MV-4-11 (cell line): ENCODE measurements at places on chromosomes 13 and 19.

DNA sequence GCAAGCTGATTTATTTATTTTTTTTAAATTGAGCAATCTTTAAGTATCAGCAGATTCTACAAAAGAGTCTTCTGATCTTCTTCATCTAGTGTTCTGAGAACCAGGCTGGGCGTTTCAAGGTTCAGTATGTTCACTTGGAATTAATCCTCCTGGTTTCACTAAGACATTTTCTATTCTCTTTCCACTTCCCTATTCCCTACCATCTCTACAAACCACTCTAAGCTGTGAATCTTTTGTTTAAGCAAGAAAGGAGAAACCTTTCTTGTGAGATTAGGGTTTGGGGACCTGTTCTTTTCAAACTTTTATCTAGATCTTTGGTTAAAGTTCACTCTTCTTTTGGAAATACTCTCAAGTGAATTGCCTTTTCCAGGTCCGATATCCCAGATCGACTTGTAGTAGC, 59.3 kb downstream of the URI1 start:
- peak; percentile 96 for DNase-seq

- no peak for DNase-seq
These were observed 91.7 kb downstream of the EFNB2 start for GRCh38 chr13:106443607-106444322.

DNA sequence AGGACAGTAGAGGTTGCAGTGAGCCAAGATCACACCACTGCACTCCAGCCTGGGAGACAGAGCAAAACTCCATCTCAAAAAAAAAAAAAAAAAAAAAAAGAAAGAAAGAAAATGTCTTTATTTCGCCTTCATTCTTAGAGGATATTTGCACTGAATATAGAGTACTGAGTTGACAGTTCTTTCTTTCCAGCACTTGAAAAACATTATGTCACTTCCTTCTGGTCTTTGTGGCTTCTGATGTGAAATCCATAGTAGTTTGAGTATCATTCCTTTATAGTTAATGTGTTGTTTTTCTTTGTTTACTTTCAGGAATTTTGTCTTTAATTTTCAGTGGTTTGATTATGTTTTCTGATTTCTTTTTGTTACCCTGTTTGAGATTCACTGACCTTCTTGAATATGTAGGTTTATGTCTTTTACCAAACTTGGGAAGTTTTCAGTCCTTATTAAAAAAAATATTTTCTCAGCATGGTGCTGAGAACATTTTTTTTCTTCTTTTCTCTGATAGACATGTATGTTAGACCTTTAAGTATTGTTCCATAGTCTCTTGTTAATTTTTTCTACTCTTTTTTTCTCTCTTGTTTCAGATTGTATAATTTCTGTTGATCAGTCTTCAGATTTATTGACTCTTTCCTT, 50.1 kb downstream of the PCCA start:
- peak; percentile 29 for DNase-seq

- DNase-seq, result no peak
These were observed 246.7 kb downstream of the PCDH17 start for GRCh38 chr13:57878291-57878690.

DNA sequence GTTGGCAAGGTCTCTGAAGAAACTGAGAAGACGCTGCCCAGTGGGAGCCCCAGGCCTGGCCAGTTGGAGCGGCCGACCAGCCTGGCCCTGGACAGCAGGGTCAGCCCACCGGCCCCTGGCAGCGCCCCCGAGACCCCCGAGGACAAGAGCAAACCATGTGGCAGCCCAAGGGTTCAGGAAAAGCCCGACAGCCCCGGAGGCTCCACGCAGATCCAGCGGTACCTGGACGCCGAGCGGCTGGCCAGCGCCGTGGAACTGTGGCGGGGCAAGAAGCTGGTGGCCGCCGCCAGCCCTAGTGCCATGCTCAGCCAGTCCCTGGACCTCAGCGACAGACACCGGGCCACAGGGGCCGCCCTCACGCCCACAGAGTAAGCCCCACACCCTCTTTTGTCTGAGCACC, 20.1 kb upstream of the USE1 start:
- DNase-seq, result no peak

DNA sequence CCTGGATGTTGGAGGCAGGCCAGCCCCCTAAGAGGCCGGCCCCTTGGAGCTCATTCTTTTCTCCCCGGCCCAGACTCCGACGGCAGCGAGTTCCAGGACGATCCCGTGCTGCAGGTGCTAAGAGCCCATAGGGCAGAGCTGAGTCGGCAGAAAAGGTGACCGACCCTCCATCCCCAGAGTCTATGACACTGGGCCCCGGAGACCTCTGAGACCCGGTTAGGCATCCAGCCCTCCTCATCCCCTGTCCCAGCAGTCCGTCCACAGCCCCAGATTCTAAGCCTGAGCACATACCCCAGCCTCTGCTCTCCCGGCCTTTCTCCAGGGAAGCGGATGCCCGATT, 7.3 kb upstream of the ARHGAP33 start:
- DNase-seq, result no peak

- no peak for DNase-seq
These were observed 729.4 kb downstream of the EFNB2 start for GRCh38 chr13:105805892-105806627.

DNA sequence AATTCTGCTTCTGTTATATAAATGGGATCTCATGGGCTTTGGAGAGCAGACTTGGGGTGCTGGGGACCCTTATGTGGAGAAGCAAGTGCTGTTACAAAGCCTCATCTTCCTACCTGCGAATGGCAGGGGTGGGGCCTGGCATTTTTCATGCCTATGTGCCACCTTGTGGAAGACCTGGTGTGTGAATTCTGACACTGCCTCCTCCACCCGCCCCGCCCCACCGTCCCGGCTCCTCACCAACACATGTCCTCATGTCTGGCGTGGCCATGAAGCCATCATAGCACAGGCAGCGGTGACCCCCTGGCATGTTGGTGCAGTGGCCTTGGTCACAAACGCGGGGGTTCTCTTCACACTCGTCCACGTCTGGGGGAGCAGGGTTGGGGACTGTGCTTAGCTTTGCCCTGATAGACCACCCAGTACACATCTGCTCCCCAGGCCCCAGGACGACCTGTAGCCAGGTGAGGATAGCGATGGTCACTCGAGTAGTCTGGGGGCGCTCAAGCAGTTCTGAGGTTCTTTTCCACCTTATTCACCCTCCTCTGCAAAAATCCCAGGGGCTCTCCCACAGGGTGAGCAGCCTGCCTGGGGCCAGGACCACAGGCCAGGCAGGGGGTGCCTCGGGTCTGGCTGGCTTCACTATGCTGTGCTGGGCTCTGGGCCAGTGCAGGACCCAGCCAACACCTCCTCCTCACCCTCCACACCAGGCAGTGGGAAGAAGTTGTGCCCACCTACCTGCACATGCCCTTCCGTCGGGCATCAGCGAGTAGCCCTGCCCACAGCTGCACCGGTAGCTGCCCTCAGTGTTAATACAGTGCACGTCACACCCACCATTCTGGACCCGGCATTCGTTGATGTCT, 32.7 kb downstream of the FBN3 start:
- DNase-seq, result no peak

DNA sequence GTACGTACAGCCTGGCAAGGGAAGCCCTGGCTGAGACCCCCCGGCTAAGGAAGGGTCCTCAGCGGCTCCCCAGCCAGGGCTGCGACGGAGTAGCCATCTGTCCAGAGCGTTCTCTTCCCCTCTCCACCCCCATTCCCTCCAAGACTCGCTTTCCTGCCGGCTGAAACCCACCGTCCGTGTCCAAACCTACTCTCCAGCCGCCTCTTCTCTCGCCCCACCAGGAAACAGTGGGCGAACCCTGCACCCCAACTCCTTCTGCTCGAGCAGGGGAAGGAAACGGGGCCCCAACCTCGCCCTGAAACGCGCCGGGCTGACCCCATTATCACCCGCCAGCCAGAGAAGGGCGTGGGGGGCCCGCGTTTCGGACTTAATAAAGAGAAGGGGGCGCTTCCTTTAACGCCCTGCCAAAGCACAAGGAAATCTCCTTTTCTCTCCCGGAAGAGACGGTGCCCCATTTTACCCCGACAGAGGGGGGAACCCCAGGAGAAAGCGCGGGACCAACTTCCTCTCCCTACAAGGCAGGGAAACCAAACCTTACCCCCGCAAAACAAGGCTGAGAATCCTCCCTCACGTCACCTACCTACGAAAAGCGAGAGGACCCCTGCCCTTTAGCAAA, 2.5 kb downstream of the ZC3H4 start:
- DNase-seq, result peak; percentile 39

- DNase-seq, result no peak
These were observed 6.7 kb downstream of the FGF14 start for GRCh38 chr13:102395174-102395573.

GRCh38 chr13:40613914-40614313, 52.5 kb downstream of the FOXO1 start:
- DNase-seq, result no peak

DNA sequence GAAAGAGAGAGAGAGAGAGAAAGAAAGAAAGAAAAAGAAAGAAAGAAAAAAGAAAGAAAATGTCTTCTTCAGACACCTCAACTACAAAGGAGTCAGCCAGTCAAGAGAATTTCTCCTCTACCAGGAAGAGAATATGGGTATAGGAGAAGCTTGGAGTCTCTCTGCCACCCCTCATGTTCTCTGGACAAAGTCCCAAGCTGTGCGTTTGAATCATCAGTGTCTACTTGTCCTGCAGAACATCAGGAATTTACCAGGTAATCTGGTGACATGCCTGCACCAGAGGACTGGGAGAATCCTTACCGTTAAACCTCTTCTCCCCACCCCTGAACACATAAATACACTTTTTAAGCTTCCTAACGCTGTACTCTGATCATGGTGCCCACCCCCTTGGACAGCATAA, 119.5 kb downstream of the TM9SF2 start:
- DNase-seq, result no peak

GRCh38 chr19:19176950-19177349, 6.9 kb upstream of the MEF2B start:
- no peak for DNase-seq

DNA sequence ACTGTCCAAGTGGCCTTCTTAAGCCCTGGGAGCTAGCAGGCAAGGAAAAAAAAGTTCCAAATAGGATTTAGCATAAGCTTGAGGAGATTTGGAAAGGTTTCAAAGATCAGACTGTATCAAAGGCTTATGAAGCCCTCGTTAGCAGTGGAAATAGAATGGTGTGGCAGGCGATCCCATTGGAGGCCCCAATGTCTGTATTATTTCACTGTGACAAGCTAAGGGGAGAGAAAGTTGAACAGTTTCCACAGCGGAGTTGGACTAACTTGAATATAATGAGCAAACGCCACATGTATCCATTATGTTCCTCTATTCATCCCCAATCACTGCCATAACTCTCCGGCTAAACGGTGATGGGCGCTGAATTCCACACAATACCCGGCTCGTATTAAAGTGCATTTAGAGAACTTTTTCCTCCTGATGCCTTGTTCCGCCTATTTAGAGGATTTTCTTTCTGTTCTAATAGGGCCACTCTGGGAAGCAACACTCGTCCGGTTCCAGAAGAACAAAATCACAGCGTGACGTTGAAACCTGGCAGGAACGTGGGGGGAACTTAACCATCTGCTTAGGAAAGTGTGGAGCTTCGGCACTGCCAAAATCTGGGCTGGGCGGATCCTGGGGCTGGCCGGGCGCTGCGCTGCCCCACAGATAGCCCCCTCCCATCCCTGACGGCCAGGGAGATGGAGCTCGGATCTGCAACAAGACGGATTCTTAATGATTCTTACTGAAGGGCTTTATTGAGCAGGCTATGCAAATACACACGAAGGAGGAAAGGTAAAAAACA, 1.0 kb upstream of the PCDH8 start:
- no peak for DNase-seq

DNA sequence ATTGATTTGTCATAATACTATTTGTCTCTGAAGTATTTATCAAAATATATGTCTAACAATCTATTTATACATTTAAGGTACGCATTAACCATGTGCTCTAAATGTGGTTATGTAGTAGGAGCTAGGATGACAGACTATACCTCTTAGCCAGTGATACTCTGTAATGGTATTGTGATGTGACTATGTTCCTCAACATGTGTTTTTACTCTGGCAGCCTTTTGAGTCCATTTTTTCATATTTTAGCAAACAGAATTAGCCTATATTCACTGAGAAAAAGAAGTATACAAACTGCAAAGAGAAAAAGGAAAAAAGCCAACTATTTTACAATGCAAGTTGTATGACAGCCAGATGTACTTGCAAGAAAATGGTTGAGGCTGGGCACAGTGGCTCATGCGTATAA, 26.7 kb downstream of the MAB21L1 start:
- no peak for DNase-seq

DNA sequence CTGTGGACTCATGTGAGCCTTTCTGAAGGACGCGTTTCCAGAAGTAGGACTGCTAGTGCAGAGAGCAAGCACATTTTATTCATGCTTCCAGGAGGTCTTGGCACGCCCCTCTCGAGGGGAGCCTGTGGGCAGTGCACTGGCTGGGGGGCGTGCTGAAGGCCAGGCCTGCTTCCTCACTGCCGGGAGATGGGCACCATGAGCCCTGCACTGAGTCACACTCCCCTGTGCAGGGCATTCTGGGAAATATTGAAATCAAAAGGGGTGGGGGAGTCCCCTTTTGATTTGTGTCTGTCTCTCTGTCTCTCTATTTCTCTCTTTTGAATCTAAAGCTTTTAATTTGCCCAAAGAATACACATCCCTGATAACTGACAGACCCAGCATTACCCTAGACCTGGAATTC, 34.0 kb downstream of the DPF1 start:
- no peak for DNase-seq

GRCh38 chr13:26855071-26855470, 94.5 kb upstream of the GPR12 start:
- no peak for DNase-seq

GRCh38 chr13:104414771-104415170, 1348.6 kb upstream of the SLC10A2 start:
- DNase-seq, result no peak

DNA sequence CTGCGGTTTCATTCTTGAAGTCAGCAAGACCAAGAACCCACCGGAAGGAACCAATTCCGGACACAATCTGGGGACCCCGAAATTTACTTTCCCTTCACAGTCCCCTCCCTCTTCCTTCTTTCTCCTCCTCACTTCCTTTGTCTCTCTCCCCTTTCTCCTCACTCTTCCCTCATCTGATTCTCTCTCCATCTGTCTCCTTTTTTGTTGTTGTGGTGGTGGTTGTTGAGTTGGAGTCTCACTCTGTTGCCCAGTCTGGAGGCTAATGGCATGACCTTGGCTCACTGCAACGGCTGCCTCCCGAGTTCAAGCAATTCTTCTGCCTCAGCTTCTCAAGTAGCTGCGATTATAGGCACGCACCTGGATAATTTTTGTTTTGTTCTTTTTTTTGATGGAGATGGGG, 32.7 kb upstream of the OR1M1 start:
- DNase-seq, result no peak

GRCh38 chr13:92317066-92317465, 909.5 kb upstream of the GPC6 start:
- no peak for DNase-seq

- peak; percentile 51 for DNase-seq
These were observed 802 bp downstream of the CDC37 start for GRCh38 chr19:10402441-10403038.

- DNase-seq, result no peak
These were observed 4.1 kb downstream of the IL27RA start for GRCh38 chr19:14035706-14036105.
